Pulmonary artery endothelial cell (primary cell): ENCODE measurements at places on chromosomes 11 and 22.
A peak's percentile ranks its signal among the peaks of the same experiment; 100 is the strongest.

DNA sequence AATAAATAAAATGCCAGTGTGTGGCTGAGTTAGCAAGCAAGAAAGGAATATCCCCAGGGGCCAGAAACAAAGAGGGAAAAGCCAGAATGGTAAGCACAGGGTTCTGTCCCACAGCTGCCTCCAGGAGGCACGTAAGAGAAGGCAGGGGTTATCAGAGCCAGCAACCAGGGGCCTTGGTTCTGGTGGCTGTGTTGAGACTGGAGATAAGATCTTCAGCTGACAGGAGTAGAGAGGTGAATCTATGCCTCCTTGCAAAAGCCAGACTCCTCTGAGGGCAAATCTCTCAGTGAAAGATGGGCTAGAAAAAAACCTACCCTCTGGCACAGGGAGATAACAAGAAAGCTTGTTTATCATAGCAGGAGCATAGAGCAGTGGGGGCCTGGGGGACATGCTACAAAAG, 29.8 kb upstream of the NFAM1 start:
- no peak for DNase-seq

GRCh38 chr11:115247361-115247760, 256.9 kb downstream of the CADM1 start:
- no peak for DNase-seq

- no peak for DNase-seq
Measured at GRCh38 chr11:73452726-73453125, 76.5 kb downstream of the RELT start.

DNA sequence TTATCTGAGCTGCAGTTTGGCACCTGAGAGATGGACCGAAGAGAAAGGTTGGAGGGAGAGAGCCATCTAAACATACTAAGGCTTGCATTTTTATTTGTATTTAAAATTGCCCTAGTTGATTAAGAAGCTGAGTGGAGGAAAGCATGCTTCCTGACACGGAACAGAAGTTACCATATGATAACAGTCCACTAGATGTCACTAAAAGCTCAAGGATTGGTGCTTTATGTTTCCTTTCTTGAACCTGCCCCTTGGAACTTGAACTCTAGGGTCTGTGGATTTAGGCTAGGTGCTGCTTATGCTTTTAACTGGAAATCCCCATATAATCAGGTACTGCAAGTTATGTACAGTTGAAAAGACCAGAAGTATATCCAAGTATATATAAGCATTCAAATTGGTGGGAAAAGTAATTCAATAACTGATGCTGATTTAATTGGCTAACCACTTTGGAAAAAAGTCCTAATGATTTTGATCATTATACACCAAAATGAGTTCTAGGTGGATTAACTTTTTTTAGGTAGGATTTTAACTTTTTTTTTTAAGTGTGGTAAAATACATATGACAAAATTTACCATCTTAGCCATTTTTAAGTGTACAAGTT, 9.5 kb downstream of the RBMXL2 start:
- DNase-seq = peak; percentile 10

- DNase-seq = no peak
Measured at GRCh38 chr22:23376256-23376655, 195.9 kb downstream of the BCR start.

DNA sequence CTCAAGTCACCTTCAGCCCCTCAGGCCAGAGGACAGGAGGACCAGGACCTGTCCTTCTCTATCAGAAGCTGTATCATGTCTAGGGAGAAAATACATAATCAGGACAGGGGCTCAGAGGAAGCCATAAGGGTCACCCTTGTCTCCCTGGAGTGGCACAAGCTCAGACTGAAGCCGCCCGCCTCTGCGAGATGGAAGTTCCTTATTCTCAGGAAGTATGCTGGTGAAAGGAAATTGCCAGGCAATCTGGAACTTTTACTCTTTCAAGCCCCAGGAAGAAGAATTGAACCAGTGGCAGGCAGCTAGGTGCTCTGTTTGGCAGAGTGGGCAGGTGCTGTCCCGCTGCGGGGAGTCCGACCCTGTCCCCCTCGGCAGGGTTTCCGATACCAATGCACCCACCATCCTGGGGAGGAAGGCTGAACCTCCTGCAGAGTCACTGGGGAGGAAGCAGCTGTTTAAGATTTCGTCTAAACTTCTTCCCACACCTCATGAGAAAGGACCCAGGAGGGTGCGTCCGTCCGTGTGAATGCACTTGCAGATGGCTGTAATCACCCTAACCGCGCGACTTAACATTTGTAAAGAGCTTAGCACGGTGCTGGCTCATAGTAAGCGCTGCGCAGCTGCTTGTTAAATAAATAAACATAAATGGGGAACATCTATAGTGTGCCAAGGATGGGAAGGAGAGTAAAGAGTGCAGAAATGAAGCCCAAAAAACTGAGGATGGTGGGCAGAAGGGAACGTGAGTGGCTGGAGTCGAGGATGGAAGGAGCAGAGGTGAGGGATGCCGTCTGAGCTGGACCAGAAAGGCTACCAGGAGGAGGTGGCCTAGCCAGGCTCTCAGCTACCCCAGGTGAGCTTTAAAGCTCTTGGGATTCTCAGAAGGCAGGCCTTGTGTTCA, 5.0 kb upstream of the ANO1 start:
- DNase-seq = no peak

DNA sequence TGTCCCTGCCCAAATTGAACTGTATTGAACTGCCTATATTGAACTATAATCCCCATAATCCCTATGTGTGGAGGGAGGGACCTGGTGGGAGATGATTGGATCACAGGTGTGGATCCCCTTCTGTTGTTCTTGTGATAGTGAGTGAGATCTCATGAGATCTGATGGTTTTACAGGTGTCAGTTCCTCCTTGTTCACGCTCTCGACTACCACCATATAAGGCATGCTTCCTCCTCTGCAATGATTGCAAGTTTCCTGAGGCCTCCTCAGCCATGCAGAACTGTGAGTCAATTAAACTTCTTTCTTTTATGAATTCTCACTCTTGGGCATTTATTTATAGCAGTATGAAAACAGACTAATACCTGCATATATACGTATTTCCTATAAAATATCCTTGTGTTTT, 206.5 kb upstream of the PDGFD start:
- no peak for DNase-seq

- DNase-seq = no peak
Measured at GRCh38 chr11:34161812-34162492, 56.5 kb downstream of the NAT10 start.
